ENCODE measurements at places on chromosomes 2 and 18.

- peak; percentile 70 for DNase-seq
Observed at GRCh38 chr2:40400336-40400953, 51.4 kb downstream of the SLC8A1 start.

GRCh38 chr2:194826241-194826640 lies 830.8 kb upstream of the SLC39A10 start:
- no peak for DNase-seq

DNA sequence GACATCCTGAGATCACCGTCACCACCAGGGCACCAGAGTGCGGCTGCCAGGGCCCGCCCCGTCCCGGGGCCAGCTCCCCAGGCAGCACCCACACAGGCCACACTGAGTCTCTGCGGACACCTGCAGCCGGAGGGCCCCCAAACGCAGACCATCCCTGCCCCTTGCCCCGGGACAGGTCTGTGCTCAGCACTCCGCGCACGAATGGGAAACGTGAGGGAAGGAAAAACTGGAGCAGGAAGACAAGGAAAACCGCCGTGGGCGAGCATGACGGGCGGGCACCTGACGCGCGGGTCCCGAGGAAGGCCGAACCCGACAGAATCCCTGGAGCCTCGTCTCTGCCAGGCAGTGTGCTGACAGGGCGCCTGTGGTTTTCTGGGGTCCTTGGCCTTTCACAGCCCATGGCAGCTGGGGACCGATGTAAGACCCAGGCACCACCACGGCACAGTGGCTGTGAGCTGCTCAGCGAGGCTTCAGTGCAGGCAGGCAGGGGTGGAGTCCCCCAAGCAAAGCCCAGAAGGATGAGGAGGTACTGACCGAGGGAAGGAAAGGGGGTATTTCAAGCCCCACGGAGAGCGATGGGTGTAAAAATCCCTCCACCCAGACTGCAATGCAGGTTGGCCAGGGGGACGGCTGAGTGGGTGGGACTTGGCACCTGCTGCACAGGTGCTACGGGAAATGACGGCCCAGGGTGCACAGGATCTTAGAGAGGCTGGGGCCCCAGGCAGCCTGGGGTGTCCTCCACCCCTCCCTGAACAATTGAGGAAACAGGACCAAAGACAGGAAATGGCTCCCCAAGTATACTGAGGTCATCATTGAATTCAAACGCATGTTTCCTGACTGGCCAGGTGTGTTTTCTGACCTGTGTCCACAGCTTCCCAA lies 59.0 kb downstream of the PXDN start:
- no peak for DNase-seq

- DNase-seq, result no peak
Observed at GRCh38 chr2:217301142-217301925, 441.5 kb upstream of the TNP1 start.

GRCh38 chr2:24875272-24875671 lies 44.8 kb downstream of the ADCY3 start:
- DNase-seq, result no peak

- peak; percentile 19 for DNase-seq
Observed at GRCh38 chr2:149200109-149200520, 130.3 kb upstream of the LYPD6 start.

- DNase-seq, result no peak
Observed at GRCh38 chr18:38790786-38791185, 1225.2 kb upstream of the CELF4 start.

DNA sequence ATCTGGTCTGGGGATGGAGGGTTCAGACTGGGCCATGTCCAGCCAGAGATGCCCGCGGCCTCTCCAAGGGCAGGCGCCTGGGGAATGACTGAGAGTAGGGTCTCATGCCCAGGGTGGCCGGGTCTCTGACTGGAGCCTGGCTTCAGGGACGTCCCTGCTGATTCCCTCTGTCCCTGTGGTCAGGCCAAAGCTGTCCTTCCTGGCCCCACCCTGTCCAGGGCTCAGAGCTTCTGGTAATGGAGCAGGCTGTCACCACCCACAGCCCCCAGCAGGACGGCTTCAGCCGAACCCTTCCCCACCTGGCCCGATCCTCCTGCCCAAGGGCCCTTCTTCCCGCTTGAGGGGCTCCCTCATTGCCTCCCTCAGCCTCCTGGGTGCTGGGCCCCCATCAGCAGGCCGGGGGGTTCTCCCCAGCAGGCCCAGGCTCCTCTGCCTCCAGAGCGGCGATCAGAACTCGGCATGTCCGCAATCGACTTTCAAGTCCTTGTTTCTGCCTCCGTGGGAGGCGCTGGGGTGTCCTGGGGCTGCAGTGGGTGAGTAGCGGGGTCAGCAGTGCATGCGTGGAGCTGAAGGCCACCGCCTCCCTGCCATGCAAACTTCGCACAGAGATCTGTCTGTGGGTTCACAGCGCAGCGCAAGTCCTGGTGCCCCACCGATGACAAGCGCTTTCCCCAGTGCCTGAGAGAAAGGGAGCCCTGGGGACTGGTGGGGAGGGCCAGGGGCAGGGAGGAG lies 18.3 kb downstream of the RAMP1 start:
- no peak for DNase-seq

GRCh38 chr2:84902526-84902925 lies 2.9 kb upstream of the TMSB10 start:
- DNase-seq, result no peak

DNA sequence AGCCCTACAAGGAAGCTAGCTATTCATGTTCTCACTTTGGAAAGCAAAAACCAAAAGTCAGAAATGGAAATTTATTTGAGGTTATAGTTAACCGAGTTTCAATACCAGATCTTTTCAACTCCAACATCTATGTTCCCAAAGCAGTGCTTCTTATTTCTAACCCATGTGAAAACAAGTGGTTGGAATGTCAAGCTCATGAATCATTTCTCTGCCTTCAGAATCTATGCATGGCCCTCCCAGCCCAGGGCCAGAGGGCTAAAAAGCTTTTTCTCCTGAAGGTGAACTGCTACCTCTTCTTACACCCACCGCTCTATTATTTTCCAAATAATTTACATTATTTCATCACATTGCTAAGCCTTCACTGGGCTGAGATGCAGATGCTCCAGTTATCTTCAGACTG lies 158.4 kb downstream of the SP3 start:
- peak; percentile 17 for DNase-seq

GRCh38 chr2:210561475-210561874 lies 5.1 kb downstream of the CPS1 start:
- DNase-seq, result no peak

DNA sequence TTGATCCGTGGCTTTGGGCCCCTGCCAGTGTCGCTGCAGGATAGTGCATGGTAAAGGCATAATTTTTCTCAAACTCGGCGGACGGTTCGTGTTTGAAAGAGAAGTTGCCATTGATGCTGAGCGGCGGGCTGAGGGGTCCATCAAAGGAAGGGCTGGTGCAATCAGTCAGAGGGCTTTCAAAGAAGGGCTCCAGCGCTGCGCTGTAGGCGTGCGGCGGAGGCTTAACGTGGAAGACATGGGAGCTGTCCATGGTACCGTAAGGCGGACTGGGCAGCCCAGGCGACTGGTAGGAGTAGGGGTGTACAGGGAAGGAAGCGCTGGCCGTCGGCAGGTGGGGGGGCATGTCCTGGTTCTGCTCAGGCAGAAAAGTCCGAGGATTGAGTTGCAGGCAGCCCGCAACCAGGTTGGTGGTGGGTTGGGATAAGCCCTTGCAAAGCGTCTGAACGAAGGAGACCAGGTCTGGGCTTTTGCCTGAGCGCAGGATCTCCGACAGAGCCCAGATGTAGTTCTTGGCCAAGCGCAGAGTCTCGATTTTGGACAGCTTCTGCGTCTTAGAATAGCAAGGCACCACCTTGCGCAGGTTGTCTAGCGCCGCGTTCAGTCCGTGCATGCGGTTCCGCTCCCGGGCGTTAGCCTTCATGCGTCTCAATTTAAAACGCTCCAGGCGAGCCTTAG lies 2.3 kb downstream of the NEUROD1 start:
- DNase-seq, result peak; percentile 71

GRCh38 chr18:12409469-12409868 lies 1.7 kb downstream of the PRELID3A start:
- DNase-seq, result peak; percentile 43

GRCh38 chr18:68564961-68565360 lies 149.9 kb downstream of the TMX3 start:
- peak; percentile 6 for DNase-seq

DNA sequence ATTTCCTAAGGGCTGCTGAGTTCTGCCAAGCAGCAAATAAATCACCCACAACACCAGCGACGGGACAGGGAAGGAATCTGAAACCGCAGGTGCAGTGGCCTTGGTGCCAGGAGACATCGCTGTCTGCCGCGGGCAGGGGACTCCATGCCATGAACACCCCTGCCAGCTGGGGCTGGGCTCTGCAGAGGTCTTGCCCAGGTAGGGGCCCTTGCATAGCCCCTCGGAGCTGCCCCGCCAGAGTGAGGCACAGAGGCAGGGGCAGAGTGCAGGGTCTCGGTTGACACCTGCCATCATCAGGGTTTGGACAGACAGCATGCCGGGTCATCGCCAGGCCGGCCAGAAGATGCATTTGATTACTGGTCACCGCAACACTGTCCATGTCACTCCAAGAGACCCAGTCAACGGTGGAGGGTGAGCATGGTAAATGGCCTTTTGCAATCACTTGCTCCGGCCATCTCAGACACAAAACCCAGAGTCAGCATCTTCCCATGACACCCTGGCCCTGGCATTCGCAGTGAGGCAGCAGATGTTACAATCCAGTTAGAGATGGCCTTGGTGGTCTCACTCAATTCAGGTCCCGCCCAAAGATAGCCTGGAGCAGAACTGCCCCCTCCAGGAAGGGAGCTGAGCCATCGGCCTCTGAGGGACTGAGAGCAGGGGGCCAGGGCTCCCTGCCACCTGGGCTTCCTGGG lies 255.4 kb downstream of the NDUFA10 start:
- DNase-seq, result no peak

GRCh38 chr2:46779447-46779941 lies 136.1 kb downstream of the MCFD2 start:
- peak; percentile 48 for DNase-seq

DNA sequence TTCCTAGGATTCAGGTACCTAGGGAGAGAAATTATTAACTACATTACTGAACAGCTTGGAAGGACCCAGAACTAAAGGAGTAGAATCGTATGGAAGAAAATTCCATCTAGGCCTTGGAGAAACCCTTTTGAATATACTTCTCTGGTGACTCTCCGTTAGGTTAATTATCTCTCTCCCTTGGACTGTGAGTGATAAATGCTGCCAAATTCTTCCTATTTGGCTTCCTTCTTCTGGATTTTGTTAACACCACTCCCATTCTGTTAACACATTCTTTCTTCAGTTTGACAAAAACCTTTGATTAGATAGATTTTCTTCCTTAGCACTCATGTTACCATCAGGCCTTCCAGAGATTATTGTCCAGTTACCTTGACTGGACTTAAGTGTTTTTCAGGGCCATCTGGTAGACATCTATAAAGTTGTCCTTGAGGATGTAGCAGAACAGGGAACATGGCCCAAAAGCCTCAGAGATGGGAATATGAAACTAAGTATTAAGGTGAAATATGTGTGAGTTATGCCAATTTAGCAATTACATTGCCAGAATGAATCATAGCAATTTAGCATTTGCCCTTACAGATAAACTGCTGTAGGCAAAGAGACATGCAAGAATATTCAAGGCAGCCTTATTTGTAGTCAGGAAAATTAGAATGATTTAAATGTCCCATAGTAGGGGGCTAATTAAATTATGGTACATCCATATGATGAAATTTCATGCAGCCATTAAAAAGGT lies 6.7 kb downstream of the CYP27A1 start:
- DNase-seq, result peak; percentile 10

DNA sequence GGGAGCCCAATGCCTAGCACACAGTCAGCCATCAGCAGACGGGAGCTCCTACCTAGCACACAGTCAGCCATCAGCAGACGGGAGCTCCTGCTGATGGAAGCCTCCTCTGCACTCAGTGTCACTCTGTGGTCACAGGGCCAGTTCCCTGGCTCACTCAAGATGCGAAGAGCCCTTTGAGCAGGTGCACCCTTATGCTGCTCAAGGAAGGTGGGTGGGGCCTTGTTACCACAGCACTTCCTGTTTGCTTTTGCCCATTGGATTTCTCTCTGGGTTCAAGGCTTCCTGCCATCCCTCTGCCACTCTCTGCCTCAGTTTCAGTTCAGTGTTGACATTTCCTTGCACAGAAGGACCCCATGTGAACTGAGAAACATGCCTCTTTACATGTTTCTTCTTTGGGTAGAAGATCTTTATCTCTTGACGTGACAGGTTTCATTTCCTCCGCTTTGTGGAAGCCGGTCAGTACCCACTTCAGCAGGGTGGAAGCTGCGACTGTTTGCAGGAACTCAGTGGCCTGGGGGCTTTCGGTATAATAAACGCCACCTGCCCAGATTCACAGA lies 11.6 kb downstream of the TRIB2 start:
- DNase-seq, result no peak

DNA sequence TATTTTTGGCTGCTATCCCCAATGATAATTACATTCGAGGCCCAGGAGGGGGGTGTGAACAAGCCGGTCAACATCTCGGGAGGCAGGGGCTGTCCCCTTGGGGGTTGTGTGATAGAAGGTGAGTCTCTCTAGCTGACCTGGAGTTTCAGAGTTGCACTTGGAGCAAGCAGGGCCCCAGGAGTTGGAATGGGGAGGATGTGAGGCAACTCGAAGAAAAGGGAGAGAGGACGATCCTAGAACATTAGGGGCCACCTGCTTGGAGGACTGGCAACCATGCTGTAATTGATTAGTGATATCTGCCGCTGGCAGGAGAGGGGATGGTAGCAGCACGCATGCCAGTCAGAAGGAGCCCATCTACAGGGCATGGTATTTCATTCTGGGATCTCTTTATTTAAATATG lies 122.6 kb downstream of the CTIF start:
- DNase-seq, result no peak

GRCh38 chr2:48693645-48694044 lies 61.9 kb downstream of the LHCGR start:
- DNase-seq, result no peak

DNA sequence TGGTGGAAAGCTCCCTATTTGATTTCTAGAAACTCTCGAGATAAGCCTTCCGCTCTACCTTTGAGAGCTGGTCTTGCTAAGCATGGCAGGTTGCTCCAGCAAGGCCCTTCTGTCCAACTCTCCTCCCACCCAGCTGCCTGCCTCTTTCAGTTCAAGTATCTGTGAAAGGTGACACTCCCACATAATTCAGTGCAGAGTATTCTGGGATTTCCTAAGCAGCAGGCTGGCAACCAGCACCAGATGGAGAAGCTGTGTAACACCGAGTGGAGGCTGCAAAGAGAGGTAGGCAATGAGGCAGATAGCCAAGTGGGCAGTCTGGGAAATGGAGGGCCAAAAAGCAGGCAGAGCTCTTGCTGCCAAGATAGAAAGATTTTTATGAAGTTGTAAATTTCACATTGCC lies 88.4 kb upstream of the CAVIN2 start:
- DNase-seq, result no peak

All from EH (cell line).